ENCODE measurements at places on chromosomes 4 and X.

DNA sequence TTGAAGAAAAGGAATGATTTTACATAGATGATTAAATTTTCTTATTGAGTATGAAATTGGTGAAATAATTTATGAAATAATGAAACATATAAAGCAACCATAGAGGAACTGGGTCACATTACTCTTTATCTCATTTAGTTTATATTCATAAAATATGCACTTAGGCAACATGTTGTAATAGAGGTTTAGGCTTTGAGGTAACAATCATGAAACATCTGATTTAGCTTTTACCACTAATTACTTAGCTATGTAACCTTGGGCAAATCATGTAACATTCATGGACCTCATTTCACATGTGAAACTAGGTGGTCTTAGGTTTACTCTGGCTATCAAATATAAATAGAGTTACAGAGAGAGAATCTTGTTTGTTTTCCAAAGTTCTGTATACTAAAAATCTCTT, 54.5 kb upstream of the SMARCA5 start:
- DNase-seq, result no peak

DNA sequence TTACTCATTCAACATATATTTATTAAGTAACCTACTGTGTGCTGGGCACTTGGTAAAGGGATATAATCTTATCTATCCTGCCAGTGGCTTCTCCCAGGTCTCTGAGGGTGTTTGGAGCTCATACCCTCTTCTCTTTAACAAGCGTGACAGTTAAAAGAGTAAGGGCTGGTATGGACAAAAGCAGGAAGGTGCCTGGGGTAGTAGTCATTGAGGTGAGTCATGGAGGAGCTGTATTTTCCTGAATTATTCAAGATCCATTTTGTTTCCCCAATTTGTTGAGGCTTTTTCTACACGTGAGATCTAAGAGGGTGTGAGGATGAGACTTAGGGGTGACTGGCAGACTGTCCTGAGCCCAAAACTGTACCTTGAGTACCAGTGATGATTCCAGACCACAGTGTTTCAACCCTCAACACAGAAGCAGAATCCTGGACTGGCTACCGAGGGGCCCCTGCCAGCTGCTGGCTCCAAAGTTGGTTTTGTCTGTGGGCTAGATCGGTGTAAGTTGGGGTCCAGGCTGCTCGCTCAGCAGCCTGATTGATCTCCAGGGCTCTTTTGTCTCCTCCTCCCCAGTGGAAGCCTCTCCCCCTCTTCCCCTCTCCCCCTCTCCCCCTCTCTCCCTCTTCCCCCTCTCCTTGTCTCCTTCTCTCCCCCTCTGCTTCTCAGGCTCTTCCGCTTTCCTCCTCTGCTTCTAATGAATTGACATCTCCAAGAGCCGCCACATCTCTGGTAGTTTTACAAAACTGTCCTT, at the start of gene DRP2:
TSS of gene DRP2 (plus strand) at position 671 of the 748 bp plus-strand sequence. CDS start 11,862 bp downstream, outside the sequence.
- DNase-seq, result no peak

DNA sequence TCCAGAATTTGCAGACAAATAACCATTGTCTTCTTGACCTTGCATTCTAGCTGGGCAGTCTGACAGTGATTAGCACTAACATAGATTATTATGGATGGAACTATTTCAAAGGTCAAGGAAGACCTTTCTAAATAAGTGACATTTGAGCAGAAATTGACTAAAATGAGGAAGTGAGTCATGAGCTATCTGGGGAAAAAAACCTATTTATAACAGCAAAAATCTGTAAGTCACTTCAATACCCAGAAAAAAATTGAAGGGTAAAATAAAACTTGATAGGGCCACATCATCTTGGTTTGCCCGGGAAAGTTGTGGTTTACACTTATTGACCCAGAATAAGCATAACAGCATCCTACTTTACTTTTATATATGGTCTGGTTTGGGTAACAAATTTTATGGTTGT, 414.6 kb upstream of the HS3ST1 start:
- DNase-seq, result no peak

- no peak for DNase-seq
Observed at GRCh38 chr4:184898793-184899192, 73.0 kb upstream of the ACSL1 start.

GRCh38 chrX:65635378-65635777, 32.1 kb upstream of the MSN start:
- DNase-seq, result no peak

- DNase-seq, result no peak
Observed at GRCh38 chrX:122584981-122585380, 599.1 kb upstream of the GRIA3 start.

GRCh38 chr4:112759313-112759712, 122.4 kb downstream of the LARP7 start:
- DNase-seq, result no peak

DNA sequence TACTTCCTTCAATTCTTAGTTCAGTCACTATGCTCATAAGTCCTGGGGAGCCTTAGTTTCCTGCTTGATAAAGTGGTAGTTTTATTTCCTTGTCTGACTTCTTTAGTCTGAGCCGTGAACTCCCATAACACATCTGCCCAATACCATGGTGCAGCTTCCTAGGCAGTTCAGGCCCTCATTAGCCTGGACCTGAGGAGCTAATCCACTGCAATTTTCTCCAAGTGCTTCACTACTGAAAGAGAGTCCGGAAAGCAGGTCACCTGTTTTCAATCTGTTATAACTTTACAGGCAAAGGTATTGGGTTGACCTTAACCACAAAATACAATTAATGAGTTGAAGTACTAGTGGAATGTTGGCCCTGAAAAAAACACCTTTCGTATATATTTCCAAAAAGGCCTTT, 245.4 kb upstream of the BOD1L1 start:
- no peak for DNase-seq

GRCh38 chr4:180518906-180519305, 1724.3 kb upstream of the TENM3 start:
- no peak for DNase-seq

DNA sequence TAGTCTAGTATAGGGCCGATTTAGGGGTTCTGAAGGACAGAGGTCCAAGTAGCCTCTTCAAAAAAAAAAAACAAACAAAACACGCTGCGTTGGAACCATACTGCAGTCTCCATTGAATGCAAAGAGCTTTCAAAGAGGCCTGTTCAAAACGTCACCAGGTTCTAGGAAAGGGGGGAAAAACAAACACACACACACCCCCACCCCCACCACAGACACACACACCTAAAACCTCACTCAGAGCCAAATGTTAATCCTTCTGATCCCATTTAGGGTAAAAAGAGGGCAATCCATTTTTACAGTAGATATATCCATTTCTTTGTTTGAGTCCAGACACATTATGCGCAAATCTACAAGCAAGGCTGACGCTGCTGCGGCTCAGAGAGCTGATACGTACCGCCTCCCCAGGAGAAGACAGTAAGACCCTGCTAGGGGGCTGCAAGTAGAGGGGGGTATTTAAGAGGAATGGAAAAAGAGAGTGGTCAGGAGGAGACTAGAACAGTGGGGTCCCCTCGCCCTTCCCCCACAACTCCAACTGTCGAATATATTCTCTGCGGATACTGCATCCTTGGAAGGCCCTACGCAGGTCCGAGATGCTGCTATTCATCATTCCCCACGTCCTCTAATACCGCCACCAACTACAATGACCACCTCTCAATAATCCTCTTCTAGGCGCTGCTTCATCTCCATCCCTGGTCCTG, 1.3 kb downstream of the NKRF start:
- DNase-seq, result no peak

DNA sequence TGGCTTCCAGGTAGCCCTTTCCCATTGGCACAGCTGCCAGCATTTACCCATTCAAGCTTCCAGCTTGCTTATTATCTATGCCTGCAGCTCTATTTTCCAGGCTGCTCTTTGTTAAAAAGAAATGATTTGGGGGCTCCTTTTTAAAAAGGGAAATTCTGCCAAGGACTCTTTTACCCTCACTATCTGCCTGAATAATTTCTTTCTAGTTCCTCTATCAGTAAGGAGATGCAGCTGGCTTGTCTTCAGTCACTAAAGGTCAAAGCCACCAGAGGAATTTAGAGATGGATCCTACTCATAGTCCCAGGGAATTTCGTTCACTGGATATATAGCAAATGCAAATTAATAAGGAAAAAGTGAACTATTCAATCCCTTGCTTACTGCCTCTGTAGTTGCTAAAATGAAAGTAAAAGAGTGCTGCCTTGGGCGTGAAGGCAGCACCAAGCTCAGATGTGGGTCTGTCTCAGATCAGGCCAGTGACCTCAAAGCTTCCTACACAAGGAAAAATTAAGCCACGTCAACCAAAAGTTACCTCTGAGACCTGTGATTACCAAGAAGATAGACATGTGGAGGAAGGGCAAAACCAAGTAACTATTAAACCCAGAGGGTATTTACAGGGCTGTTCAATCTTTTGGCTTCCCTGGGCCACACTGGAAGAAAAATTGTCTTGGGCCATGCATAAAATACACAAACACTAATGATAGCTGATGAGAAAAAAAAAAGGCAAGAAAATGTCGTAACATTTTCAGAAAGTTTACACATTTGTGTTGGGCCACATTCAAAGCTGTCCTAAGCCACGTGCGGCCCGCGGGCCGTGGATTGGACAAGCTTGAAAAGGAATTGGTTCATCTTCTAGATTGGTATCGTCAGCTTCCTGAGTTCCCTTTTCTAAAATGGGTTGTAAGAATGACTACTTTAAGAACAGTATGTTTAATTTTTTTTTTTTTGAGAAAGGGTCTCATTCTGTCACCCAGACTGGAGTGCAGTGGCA, 5.3 kb downstream of the ARSF start:
- DNase-seq, result no peak

DNA sequence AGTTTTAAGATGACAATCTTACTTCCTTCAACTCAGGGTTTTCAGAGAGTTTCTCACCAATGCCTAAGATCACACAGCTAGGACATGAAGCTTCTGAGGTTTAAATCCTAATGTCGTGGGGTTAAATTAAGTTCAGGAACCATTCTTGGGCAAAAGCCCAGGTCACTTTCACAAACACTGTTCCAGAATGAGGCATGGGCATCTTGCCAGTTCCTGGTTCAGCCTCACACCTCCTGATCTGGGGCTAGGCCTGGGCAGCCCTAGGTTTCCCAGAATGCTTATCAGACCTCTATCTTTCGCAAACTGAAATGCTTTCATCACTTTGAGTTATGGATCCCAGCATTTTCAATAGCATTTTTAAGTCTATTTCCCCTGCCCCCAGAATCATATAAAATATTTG, 224.8 kb upstream of the EDA2R start:
- no peak for DNase-seq

DNA sequence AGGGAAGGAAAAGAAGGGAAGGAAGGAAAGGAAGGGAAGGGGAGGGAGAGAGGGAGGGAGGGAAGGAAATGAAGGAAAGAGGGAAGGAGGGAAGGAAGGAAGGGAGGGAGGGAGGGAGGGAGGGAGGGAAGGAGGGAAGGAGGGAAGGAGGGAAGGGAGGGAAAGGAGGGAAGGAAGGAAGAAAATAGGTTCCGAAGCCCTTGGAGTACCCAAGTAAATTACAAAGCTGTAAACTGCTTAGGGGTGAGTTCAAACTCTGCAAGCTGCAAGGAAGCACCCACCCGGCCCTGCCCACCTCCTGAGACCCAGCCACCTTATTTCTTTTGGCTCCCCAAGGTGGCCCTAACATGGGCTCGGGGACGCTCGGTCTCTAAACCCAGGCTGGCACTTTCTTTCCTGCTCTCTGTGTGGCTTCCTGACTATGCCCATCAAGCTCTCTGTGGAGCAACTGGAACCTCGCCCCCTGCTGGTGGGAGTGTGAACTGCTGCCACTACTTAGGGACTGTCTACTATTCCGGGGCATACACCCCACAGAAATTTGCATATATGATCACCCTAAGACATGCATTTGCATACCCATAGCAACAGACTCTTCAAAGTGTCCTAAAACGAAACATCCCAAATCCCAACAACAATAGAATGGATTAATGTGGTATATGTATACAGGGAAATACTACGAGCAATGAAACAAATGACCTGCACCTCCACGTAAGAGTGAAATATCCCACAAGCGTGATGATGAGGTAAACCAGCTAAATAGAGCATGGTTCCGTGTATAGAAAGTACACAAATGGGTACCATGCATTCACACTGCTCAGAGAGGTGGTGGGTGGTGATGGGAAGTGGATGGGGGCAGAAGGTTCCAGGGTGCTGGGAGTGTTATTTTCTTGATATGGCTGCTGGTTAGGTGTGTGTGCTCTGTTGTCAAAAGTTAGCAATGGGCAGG, 151.7 kb upstream of the TBL1X start:
- no peak for DNase-seq

- no peak for DNase-seq
Observed at GRCh38 chr4:2484993-2485392, 16.1 kb downstream of the RNF4 start.

DNA sequence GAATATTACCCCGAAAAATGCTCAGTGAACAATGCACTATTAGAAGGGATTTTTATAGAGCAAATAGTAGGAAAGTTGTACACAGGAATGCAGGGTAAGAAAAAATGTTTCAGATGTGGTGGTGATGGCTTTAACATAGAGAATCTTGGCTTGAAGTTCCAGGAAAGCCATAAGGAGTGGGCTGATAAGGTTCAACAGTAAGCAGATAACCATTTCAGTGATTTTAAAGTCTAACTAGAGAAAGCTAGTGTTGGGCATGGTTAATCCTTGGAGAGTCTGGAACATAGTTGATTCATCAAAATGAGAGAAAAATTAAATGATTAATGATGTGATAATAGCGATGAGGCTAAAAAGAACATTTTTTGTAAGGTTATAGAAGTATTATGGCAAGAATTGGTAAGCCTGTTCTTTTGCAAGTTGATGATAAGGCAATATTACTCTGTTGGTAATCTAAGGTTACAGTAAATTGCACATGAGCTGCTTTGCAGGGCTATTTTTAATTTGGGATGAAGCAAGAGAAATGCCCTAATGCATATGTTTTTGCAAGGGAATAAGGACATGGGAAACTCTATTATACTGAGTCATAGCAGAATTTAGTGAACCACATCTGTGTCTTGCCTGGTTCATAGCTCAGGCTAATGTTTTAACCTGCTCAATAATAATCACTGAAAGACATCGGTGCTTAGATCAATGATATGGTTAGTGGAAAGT, 44.3 kb downstream of the GALNTL6 start:
- no peak for DNase-seq

Data from SK-N-DZ (cell line).